G401 (cell line): ENCODE measurements at places on chromosomes 1 and 21. TPM values are rescaled to one million over a fixed set of nuclear protein-coding genes. Genes with fewer than 3 reads are reported as not detected.

GRCh38 chr1:117363571-117364048 lies 3.6 kb upstream of the MAN1A2 start:
- no peak for DNase-seq

DNA sequence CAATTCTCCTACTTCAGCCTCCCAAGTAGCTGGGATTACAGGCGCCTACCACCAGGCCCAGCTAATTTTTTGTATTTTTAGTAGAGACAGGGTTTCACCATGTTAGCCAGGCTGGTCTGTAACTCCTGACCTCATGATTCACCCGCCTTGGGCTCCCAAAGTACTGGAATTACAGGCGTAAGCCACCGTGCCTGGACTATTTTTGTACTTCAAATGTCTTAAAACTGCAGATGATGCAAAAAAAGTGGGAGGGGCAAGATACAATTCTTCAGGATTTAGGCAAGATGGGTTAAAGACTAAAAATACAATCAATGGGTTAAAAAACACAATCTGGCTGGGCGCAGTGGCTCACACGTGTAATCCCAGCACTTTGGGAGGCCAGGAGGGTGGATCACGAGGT lies 4.7 kb downstream of the SCAF4 start:
- DNase-seq: no peak

DNA sequence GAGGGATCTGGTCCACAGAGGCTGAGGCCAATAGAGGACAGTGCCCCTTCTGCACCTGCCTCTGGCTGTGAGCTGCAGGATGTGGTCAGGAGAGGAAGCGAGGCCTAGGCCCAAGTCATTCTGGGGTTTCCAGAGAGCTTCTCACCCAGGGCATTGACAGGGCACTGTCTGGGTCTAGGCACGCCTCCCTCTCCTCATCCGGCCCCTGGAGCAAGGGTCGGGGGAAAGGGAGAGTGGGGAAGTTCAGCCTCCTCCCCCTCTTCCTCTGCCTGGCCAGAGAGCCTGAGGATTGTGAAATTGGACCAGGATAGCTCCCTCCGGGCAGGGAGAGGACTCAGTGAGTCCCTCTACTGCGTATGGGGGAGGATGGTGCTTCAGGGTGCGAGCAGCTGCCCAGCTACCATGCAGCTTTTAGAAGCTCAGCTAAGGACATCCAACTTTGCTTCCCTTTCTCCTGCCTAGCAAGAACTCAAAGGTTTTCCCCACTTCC lies 6.3 kb upstream of the INAVA start:
- no peak for DNase-seq

Gene APOBEC4
- not detected in 2 replicates for total RNA-seq
